ENCODE measurements at places on chromosomes 1 and 21.

GRCh38 chr21:28636752-28637691 is 355.7 kb downstream of the LTN1 start:
- no peak for DNase-seq

- DNase-seq = no peak
These were observed 47.3 kb downstream of the DISP3 start for GRCh38 chr1:11526071-11526895.

GRCh38 chr1:9080705-9081291 is 11.4 kb upstream of the SLC2A5 start:
- no peak for DNase-seq

- no peak for DNase-seq
These were observed 54.8 kb downstream of the NR5A2 start for GRCh38 chr1:200082329-200082728.

DNA sequence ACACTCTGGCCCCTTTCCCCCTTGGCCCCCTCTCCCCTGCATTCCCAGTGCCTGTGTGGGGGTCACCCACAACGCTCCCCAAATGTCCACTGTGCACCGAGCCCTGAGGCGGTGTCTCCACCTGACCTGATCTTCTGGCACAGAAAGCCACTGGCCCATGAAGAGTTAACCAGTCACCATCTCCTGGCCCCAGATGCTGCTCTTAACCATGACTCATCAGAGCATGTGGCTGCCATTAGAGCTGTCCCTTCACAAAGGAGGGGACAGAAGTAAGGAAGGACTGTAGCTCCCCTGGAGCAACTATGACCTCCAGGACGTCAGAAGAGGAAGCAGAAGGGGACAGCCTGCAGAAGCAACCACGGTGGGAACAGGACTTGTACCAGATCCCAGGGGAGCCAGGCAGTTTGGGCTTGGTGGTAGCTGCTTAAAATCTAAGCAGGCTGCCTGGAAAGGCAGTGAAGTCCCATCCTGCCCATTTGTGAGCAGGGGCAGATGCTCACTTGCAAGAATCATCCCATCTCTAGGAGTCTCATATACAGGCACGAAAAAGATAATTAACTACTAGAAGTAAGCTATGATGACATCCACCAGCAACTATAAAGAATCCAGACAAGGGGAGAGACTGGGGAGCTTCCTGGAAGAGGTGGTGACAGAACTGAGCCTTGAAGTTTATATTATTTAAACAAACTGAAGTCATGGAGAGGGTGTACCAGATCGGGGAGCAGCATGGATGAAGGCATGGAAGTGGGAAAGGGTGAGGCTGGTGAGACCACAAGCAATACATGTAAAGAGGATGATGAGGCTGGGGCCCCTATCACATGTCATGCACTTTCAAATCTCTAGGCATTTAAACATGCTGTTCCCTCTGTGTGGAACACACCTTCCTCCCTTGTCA is 1.1 kb upstream of the TTC39A start:
- DNase-seq = no peak

GRCh38 chr1:73722055-73722454 is 475.9 kb downstream of the LRRIQ3 start:
- DNase-seq = no peak

- no peak for DNase-seq
These were observed 24.8 kb downstream of the HSD3B1 start for GRCh38 chr1:119531606-119532323.

DNA sequence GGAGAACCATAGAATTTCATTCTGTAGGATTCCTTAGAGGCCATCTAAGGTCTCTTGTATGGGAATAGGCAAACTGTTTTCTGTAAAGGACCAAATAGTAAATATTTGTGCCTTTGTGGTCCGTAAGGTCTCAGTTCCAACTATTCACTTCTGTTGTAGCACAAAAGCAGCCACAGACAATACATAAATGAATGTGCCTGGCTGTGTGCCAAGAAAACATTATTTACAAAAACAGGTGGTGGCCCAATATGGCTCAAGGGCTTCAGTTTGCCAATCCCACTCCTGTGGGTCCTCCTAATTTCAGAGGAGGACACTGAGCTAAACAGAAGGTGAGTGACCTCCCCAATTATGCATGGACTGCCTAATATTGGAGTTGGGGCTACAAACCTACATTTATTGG is 67.6 kb upstream of the EDEM3 start:
- DNase-seq = no peak

- DNase-seq = no peak
These were observed 23.4 kb downstream of the SLC30A10 start for GRCh38 chr1:219904934-219905333.

DNA sequence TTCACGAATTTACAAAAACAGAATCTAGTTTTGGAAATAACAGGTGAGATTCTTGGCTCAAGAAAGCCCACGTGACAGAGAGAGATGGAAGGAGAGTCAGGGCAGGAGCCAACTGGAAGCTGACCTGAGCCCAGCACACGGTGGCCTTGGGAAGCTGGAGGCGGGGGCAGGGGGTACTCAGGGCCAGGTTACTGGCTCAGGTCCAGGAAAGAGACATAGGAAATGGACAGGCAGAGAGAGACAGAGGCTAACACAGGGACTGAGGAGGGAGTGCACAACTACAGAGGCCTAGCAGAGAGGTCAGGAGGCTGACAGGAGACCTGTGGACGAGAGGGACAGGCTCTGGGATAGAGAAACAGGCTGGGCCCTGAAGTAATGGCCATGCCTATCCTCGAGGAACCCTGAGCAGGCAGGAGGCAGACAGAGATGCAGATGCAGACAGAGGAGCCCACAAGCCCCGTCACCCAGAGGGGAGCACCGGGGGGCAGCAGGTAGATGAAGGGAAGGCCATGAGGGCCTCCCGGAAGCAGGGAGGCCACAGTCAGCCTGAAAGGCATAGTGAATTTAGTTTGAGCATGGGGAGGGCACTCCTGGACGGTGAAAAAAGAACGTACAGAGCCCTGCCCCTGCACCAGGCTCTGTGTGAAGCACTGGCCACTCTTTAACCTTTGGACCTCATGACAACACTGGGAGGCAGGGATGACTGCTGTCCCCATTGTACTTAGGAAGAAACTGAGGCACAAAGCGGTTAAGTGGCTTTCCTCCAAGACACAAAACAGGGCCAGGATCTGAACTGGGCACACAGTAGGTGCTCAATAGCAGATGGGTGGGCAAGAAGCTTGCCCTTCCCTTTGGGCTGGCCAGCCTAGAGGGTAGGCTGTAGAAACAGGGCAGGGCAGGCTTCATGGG is 230.1 kb downstream of the TRABD2B start:
- no peak for DNase-seq

DNA sequence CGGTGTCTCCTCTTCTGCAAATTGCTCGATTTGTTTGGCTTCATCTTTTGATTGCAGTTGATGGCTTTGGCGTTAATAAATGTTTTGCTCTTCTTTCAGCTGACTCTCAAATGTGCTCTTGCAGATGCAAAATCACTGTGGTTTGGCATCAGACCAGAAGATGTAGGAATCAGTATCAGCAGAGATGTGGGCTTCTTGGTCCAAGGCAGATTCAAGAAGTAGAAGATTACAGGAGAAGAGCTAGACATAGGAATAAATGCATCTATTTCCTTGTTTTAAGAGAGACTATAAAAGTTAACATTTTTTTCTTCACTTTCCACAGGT is 59.8 kb upstream of the BACH1 start:
- DNase-seq = no peak

GRCh38 chr1:185674201-185674600 is 60.0 kb upstream of the HMCN1 start:
- peak; percentile 10 for DNase-seq

- no peak for DNase-seq
These were observed 213.1 kb downstream of the PCP4 start for GRCh38 chr21:40080385-40080784.

GRCh38 chr1:181451661-181452230 is 31.6 kb upstream of the CACNA1E start:
- DNase-seq = no peak

DNA sequence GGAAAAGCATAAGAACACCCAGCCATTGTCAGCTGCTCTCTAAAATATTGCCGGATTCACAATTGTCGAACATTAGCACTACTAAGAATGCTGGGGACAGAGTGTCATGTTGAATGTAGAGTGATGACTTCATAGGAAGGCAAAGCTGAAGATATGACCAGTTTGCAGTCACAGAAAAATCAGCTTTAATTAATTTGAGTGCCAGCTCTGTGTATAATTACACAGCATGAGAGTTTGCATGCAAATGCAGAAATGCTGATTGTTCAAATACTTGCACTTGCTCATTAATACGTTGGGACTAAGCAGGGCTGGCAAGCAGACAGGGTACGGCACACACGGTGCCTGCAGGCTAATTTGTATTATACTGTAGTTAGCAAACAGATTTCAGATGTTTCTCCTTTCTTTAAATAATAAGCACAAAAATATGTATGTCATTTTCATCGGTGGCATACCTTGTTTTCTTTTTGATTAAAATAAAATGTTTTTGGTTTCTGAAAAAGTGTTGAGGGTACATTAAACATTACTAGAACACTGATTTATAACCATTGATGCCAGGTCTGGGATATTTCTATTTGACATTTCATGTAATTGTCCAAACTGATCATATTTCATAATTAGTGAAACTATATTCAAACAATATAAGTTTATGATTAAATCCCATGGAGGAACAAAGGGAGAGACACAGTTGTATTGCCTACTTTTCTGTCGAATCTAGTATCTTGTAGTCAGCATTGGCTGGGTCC is 99.8 kb upstream of the ADGRL2 start:
- DNase-seq = no peak

- no peak for DNase-seq
These were observed 16.4 kb downstream of the HEYL start for GRCh38 chr1:39623053-39623452.

GRCh38 chr1:53862507-53862906 is 24.4 kb upstream of the NDC1 start:
- no peak for DNase-seq

DNA sequence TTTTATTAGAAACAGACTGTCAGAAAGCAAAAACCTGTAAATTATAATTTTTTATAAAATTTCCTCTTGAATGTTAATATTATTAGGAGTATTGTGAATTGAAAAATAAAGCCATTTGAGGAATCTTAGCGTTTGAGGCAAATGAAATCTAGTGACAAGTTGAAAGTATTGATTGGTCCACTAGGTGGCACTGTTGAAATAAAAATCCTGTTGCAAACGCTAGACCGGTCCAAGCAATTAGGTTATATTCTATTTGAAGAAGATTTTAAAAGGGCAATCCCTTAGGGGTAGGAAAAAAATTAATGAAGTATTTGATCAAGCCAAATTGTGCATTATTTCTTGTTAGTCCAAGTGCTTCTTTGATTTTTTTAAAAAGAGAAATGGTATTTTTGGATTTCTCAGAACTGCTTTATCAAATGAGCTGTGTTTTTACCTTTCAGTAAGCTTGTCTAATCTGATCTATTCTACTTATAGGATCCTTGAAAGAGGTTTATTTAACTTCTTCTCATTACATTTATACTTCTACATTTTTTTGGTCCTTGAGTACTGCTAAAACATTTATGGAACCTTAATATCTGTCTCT is 57.7 kb downstream of the ATG4C start:
- peak; percentile 18 for DNase-seq

- no peak for DNase-seq
These were observed 104.4 kb downstream of the PIK3R3 start for GRCh38 chr1:46027788-46028573.

Measured in right kidney (tissue), 9 donors.